ENCODE measurements at places on chromosomes 1 and 21. TPM values are rescaled to one million over a fixed set of nuclear protein-coding genes. Genes with fewer than 3 reads are reported as not detected.

Gene CFHR3
- total RNA-seq = not detected

Gene RUNX3
- total RNA-seq = 156 TPM

Gene OLIG2
- total RNA-seq = not detected

Gene IFNAR1
- 21.8 TPM for total RNA-seq

Gene CFHR1
- total RNA-seq = not detected

Gene OR2G6
- total RNA-seq = not detected

Gene CFAP107
- not detected for total RNA-seq

Gene FCGR3B
- not detected for total RNA-seq

Gene SLC35E2B
- 27.6 TPM for total RNA-seq

Gene PTCH2
- 0.37 TPM for total RNA-seq

Gene FAM163A
- not detected for total RNA-seq

Gene PCSK9
- not detected for total RNA-seq

DNA sequence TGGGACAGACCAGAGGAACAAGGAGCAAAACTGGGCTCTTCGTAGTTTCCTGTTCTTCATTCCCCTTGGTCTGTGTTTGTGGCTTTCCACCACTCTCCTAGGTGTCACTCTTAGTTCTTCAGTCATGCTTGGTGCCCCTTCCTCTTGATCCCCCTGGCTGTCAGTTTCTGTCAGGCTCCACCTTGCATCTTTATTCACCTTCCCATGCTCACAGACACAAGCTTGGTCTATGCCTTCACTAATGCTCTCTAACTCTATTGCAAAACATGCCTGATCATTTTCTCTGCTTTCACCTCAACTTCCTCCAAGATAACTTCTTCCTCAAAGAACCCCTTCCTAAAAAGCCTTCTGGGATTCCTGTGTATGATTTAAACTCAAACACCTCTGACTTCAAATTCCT, 122.9 kb downstream of the GLUL start:
- no peak for DNase-seq

DNA sequence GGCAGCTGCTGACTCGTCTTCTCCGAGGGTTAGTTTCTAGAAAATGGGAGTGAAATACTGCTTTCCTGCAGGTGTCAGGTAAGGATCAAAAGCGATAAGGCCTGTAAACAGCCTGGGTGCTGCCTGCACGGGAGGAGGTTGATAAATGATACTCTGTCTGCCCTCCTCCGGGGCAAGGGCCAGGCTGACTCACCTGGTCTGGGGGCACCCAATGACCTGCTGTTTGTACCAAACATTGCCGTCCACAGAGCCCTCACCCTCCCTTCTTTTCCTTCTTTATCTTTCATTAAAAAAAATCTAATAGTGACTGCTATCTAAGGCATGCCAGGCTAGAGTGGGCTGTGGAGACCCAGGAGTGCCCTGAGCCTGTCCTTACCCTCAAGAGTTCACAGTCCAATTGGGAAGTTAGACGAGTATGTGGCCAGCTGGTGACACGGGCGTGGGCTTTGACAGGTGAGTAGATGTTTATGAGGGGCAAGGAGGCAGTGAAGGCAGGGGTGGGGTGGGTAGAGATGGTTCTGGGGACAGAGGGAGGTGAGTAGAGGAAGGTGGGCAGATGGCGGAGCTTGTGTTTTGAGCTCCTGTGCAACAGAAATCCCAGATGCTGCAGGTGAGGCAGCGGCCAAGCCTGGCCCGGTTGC, 16.2 kb downstream of the EDN2 start:
- no peak for DNase-seq

DNA sequence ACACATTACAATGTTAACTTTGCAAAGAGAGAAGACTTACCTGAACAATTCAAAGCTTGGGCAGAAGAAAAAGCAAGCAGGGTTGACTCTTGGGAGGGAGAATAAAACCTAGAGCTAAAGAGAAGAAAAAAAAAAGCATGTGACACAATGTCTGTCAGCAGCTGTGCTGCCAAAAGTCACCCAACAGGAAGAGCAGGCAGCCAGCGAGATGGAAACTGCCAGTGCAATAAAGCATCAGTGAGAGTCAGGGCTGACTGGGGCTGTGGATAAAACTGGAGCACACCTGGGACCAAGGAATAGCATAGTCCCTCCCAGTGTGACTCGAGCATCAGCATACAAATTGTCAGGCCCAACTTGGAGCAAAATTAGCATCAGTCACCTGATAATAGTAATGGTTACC, 65.0 kb upstream of the SLC22A15 start:
- no peak for DNase-seq

DNA sequence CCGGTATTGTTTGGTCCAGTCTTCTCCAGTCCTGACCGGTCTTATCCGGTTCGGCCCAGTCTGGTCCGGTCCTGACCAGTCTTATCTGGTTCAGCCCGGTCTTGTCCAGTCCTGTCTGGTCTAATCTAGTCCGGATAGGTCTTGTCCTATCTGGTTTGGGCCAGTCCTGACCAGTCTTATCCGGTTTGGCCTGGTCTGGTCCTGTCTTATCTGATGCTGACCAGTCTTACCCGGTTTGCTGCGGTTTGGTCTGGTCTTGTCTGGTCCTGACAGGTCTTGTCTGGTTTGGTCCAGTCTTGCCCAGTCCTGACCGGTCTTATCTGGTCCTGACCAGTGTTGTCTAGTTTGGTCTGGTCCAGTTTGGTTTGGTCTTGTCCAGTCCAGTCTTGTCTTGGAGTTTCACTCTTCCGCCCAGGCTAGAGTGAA, 30.1 kb downstream of the DHX9 start:
- peak; percentile 44 for DNase-seq

DNA sequence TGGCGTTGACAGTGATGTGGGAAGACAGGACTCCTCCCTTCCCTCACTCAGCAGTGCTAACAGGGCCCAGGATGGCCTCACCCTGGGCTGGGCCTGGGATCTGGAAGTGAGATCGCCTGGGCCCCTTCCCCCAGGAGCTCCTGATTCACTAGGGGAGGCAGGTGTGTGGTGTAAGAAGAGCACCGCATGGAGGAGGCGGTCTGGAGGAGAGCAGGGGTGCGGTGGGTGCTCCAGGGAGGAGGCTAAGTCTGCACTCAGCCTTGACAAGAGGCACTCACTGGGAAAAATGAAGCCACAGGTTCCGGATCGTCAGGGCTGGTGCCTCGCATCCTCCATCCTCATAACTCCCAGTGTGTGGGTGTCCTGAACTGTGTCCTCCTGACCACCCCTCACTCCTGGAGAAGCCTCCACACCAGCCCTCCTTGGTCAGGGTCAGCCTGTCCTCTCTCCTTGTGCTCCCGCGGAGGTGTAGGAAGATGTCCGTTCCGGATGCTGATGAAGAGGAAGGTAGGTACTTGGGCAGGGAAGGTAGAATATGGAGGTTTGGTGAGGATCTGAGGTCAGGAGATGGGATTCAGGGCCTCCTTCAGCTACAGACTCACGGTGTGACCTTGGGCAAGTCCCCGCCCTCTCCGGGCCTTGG, 142.1 kb upstream of the WNT4 start:
- DNase-seq = no peak

GRCh38 chr1:223001653-223002634, 141.1 kb downstream of the TLR5 start:
- DNase-seq = no peak

DNA sequence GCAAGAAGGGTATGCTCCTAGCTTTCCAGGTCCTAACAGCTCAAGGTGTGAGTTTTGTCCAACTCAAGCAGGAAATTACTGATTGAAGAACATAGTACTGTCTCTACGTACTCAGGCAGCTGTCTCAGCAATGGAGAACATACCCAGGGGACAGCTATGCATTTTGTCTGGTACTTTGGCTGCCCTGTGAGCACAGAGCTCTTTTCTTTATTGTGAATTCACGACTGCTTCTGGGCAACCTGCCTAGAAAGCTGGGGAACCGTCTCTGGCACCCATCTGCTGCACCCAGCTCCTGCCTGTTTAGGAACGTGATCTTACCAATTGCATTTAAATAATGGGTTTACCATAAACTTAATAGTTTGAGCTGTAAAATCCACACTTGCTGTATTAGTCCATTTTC, 258.1 kb downstream of the HHAT start:
- no peak for DNase-seq

- no peak for DNase-seq
Measured at GRCh38 chr1:167782946-167783345, 61.2 kb downstream of the MPZL1 start.

GRCh38 chr21:42079008-42079938, 8.2 kb downstream of the UMODL1 start:
- DNase-seq = no peak

GRCh38 chr21:33451634-33452071, 28.1 kb downstream of the TMEM50B start:
- no peak for DNase-seq

DNA sequence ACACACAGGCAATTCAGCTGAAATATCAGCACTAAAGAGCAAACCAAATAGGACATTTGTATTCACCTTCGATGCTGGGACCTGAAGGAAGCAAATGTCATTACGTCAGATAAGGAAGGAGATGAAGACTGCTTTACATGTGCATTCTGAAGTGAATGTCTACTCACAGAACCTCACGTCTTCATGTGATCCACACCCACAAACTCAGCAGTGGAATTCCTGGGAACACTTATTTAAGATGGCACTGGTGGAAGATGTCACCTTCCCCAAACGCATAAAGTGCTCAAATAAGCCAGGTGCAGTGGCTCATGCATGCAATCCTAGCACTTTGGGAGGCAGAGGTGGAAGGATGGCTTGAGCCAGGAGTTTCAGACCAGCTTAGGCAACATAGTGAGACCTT, 11.4 kb downstream of the PGBD5 start:
- no peak for DNase-seq

GRCh38 chr1:104195395-104195794, 445.7 kb downstream of the AMY1C start:
- no peak for DNase-seq

- DNase-seq = no peak
Measured at GRCh38 chr1:68046423-68046822, 4.0 kb downstream of the DIRAS3 start.

DNA sequence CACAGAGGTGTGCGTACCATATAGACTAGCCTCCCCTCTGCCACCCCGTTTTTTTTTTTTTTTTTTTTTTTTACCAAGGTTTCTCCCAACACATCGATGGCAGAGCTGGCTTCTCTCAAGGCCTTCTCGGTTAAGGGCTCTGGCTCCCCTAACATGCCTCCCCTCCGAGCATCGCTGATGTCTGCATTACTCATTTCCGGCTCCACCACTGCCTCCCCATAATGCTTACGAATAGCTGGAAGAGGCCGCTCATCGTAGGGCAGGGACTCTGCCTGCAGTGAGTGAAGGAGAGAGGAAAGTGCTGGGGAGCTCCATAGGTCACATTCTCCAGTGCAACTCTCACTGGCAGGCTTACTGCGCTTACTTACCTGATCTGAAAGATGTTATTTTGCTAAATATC, 20.6 kb downstream of the CEP104 start:
- DNase-seq = no peak

DNA sequence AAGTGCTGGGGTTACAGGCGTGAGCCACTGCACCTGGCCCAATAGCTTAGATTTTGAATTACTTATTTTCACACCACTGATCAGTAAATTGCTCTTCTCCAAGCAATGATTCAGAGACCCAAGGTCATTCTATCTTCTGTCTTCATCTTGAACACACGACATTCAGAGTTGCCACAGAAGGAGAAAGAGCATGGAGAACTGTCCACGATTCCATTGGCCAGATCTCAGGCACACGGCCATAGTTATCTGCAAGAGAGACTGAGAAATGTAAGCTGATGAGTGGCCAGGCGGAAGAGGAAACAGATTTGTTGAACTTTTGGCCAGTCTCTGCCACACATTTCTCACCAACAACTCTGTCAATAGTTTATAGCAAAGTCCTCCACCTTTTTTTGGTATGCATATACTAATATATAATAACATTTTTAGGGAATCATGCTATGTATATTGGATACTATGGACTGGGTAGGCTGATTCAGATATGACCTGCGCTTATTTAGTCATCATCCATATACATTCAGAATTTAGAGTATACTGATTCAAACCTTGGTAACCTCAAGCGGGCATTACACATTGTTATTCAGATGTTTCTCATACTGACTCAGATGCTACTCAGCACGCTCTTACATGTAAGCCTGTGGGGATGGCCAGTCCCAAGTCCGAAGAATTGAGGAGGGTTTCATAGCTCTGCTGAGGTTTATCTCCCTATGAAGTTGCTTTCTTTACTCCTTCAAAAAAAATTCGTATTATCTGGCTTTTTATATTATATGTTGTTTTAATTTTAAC, 25.5 kb upstream of the CAP1 start:
- peak; percentile 19 for DNase-seq

DNA sequence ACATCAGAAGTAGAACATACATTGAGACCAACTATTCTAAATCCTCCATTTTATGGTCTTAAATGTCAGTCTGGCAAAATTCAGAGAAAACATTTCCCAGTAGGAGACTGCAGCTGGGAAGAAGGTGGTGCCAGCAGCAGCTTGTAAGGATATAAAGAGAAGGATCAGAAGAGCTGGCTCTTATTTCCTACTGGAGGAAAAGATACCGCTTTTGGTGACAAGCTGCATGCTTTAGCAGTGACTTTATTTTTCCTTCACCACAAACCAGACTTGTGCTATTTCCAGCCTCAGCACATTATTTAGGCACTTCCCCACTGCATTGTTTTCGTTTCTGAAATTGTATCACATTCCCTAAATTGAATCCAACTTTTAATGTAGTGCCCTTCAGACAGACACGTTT, 28.4 kb downstream of the RNF11 start:
- no peak for DNase-seq

DNA sequence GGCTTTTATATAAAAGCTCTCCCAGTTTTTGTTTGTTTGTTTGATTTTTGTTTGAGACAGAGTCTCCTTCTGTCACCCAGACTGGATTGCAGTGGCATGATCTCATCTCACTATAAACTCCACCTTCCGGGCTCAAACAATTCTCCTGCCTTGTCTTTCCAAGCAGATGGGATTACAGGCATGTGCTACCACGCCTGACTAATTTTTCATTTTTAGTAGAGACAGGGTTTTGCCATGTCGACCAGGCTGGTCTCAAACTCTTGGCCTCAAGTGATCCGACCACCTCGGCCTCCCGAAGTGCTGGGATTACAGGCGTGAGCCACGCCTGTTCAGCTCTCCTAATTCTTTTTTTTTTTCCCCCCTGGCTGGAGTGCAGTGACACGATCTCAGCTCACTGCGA, 4.4 kb downstream of the PCAT6 start:
- DNase-seq = no peak

DNA sequence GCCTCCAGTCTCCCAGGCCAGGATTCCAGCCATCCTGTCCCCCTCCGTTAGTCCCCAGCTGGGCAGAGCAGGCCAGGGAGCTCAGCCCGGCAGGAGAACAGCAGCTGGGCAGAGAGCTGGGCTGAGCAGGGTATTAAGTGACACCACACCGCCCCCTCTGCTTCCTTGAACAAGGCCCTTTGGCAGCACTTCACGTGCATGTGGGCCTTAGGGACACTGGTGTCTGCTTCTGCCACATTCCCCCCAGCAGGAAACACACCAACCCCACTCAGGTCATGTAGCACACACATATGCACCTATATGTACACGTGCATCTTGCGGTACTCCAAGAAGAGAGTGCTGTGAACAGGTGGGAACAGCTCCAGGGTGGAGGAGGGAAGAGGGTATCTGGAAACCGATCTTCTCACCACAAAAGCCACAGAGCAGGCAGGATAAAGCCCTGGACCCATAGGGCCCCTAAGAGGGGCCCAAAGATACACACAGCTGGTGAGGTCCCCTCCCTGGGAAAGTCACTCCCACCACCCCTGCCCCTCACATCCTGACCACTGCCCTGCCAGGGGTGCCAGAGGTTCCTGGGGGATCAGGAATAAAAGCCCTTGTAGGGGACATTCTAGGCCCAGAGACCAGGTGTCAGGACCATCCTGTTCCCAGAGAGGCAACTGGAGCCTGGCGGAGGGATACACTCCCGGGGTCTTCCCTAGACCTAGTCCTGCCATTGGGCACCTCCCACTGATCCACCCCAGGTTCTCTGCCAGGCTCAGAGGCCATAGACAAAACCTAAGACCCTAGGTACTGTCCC, 4.5 kb downstream of the EPHA2 start:
- no peak for DNase-seq
